ENCODE measurements at places on chromosomes 16 and 17.

- DNase-seq, result no peak
Observed at GRCh38 chr16:1197237-1197866, 27.7 kb downstream of the TPSG1 start.

- DNase-seq, result no peak
Observed at GRCh38 chr17:62101515-62101914, 36.4 kb upstream of the MED13 start.

GRCh38 chr17:80774643-80775281 lies 216.9 kb upstream of the CHMP6 start:
- DNase-seq, result no peak

- no peak for DNase-seq
Observed at GRCh38 chr16:81618187-81618586, 160.9 kb upstream of the PLCG2 start.

GRCh38 chr17:33435721-33436301 lies 142.7 kb upstream of the ASIC2 start:
- DNase-seq, result no peak

- no peak for DNase-seq
Observed at GRCh38 chr17:16971458-16972338, at the start of gene TNFRSF13B. TNFRSF13B (minus strand) TSS chr17:16972118; CDS start chr17:16972075, 43 bp downstream.

Measured in left lobe of liver (tissue), 2 donors.